Motor neuron (in vitro differentiated cells): ENCODE measurements at places on chromosomes 2 and 18. TPM values are rescaled to one million over a fixed set of nuclear protein-coding genes. Genes with fewer than 3 reads are reported as not detected.

The GREB1 gene
- total RNA-seq: 1.1 and 1.3 TPM in 2 replicates

The ANKRD23 gene
- total RNA-seq: 2.7 and 3.2 TPM in 2 replicates

The EGR4 gene
- 0.47 and 0.68 TPM in 2 replicates for total RNA-seq

The ZEB2 gene
- total RNA-seq: 76.6 and 80.4 TPM in 2 replicates

The BMP10 gene
- total RNA-seq: 0.19 TPM in 1 of 2 replicates, not detected in the other

The DLX1 gene
- total RNA-seq: 0.09 and 0.36 TPM in 2 replicates

The UGT1A3 gene
- total RNA-seq: 0.42 TPM in 1 of 2 replicates, not detected in the other

The HOXD8 gene
- 18.1 and 19.4 TPM in 2 replicates for total RNA-seq

The PTGR3 gene
- total RNA-seq: 40.0 and 41.9 TPM in 2 replicates

The RMDN2 gene
- 7.8 and 7.9 TPM in 2 replicates for total RNA-seq

The ALLC gene
- total RNA-seq: 0.82 and 1.1 TPM in 2 replicates

The IL36B gene
- total RNA-seq: not detected in 2 replicates

The PLGLB2 gene
- total RNA-seq: 0.75 and 0.96 TPM in 2 replicates
